Uterus (tissue), 4 donors: ENCODE measurements at places on chromosomes 16 and 17.

DNA sequence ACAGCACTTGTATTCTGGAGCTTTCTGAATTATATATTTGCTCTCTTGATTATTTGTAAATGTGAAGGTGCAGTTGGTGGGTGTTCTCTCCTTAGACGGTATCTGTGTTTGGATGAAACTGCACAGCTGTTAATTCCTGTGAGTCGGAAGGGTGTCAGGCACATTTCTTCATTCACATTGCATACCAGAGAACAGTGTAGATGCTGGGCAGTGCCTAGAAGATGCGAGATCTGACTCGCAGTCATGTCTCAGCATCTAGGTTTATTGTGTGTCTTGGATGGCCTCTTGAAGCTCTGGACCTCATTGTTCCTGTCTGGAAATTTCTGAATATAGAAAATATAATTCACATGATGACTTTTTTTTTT is 61.2 kb downstream of the CLEC16A start:
- DNase-seq, result no peak

GRCh38 chr16:50496990-50497389 is 51.2 kb upstream of the NKD1 start:
- no peak for DNase-seq

DNA sequence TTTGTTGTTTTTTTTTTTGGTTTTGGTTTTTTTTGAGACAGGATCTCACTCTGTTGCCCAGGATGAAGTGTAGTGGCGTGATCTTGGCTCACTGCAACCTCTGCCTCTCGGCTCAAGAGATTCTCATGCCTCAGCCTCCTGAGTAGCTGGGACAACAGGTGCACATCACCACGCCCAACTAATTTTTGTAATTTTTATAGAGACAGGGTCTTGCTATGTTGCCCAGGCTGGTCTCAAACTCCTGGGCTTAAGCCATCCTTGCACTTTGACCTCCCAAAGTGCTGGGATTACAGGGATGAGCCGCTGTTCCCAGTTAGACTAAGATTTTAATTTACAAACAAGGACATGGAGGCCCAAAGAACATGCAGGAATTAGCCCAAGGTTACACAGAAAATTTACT is 91.8 kb upstream of the NOL11 start:
- no peak for DNase-seq

DNA sequence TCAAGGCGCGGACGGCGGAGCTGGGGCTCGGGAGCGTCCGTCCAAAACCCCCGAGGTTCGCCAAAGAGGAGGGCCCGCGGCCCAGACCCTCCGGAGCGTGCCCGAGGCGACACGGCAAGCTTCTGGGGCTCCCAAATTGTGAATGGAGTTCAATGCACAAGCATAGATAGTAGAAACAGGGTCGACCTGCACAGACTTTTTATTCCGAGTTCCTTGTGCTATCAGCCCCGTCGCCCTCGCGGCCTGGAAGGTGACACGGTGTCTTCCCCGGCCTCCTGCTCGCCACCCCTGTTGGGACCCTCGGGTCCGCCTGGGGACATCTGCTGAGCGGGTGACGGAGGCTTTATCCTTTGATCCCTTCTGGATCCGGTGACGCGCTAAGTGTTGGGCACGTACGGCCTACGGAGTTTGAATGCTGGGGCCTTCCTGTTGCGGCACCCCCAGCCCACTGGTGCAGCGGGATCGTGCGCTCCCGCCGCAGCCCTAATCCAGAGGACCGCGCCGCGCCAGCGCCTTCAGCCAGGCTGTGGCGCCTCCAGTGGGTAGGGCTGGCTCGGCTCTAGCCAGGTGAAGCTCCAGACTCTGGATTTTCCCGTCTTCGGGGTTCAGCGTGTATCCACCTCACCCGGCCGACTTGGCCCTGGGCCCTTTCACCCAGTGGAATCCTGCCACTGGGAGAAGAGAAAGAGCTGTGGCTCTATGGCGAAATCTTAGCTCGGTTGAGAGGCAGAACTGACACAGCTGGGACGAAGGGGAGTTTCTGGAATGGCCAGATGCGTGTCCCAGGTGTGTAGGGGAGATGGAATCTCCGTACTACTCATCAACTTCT is 17.0 kb upstream of the NTN1 start:
- no peak for DNase-seq

DNA sequence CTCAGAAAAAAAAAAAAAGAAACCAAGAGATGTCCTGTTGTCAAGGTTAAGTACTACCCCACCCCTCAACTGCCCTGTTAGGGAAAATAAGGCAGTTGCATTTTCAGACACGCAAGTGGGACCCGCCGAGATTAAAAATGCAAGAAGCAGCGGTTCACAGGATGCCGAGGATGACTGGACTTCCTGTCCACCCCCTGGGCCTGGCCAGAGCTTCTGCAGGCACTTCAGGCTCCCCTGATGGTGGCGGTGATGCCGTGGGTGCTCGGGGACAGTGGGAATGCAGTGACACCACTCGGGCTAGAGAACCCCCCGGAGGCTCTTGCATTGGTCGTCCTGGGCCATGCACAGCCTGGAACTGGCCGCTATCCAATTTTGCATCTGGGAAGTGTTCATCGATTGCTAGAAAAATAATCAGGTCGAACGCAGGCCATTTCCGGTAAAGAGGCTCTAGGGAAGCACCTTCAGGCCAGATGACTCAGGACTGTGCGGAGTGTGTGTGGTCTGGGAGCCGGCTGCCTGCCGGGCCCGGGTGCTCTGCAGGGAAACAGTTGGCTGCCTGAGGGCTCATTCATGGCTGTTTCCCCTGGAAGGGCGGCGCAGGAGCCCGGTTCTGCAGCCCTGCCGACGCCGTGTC is 13.4 kb upstream of the CRISPLD2 start:
- no peak for DNase-seq
